Activated effector memory CD4-positive, alpha-beta T cell treated with anti-CD3 and anti-CD28 coated beads, Interleukin-2, amount 50 U/mL, for 16 hours (primary cell): ENCODE measurements at places on chromosomes 7 and 10.

DNA sequence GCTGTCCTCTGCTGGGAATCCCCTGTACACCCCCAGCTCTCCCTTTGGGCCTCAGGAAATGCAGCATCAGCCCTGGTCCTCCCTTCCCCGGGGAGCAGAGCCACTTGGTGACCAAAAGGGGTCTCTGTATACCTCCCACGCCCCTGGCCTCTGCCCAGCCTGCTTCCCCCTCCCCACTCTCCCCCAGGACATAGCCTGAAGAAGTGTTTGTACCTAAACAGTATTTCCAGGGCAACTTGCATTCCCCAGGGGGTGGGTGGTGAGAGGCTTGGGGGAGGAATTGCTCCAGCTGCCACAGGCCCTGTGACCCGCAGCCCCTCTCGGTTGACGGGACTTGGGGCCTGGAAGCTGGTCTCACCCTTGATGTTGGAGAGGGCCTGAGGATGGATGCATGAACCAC lies 39.3 kb downstream of the TMEM270 start:
- no peak for DNase-seq

DNA sequence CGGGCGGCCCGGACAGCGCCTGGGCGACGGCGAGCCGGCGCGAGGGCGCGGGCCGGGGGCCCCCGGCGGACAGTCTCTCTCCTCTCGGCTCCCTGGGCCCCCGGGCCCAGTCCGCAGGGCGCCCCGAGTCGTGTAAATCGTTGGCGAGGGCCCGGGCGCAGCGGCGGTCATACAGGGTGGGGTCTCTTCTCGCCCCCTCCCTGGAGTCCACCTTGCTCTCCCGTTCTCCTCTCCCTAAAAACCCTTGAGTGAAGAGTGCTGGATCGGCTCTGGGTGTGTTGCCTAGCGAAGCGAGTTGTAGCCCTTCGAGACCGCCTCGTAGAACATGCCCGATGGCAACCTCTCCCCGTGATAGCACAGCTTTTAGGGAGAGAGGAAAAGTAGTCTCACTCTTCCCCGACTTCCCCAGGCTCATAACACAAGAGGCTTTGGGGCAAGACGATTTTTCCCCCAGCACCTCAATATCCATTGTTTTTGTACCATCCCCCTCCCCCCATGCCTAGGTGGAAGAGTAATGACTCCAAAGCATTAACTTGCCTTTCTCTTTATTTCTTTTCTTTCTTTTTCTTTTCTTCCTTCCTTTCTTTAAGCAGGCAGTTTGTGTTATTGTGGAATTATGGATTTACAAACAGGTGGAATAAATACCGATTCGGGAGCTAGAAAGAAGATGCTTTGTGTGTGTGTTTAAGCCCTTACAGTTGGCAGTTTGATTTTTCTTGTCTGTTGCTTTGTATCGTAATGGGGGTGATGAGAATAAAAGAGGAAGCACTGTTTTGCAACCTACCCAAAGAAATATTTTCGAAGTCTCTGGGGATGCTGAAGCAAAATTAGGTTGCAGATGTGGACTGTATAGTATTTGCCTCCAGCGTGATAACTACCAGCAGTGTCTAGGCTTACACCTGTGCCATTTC lies 822 bp downstream of the SHOC2 start:
- peak; percentile 68 for DNase-seq

DNA sequence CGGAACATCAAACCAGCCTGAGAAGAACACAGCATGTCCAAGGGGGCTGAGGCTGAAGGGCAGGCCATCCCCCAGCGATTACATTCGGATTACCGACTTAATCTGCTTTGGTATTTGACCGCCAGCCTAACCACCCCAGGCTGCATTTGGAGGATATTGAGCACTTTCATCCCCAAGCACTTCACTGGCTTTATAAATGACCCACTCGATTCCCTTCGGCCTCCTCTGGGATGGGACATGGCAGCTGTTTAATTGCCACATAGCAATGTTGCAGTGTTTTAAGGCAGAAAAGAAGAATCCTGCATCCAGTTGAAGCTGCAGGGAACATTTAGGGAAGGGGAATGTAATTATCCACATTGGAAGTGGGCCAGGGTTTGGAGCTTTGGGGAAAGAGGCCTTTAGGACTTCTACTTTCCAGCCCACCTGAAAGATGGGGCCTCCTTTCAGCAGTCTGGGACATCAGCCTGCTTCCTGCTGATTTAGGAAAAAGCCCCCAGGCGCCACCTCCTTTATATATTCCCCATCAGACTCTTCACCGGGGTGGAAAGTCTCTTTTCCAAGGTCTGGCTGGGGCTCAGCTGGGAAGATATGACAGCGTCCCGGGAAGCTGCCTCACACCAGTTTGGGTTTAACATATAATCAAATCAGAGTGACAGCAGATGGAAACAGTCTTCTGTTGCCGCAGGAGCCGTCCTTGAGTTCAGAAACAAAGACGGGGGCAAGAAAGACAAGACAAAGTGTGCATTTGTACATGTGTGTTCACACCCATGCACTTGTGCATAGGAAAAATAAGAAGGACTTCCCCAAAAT lies 9.2 kb downstream of the DPCD start:
- DNase-seq = no peak

- DNase-seq = no peak
These were observed 45.6 kb upstream of the LRRC4 start for GRCh38 chr7:128076796-128077271.

- DNase-seq = no peak
These were observed 13.9 kb downstream of the VENTX start for GRCh38 chr10:133251388-133252222.

GRCh38 chr7:22566176-22566575 lies 66.2 kb upstream of the STEAP1B start:
- DNase-seq = no peak

- peak; percentile 61 for DNase-seq
These were observed 1.8 kb downstream of the GDI2 start for GRCh38 chr10:5811387-5811821.

- DNase-seq = no peak
These were observed 7.7 kb downstream of the CTBP2 start for GRCh38 chr10:125152450-125153368.

DNA sequence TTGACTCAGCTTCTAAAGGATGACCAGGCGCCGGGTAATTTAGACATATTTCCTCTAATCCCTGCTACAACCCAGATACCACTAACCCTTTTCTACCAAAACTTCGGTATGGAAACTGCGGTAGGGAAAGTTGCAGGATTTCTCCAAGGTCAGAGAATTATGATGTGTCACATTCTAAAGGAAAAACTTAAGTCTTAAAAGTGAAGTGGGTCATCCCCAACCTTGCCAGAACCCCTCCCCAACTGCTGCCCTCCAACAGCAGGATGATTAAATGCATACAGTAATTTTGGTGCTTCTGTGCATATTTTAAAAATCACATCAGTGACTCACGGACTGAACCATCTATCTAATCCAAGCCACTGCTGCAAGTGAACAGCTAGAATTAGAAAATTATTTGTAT lies 52.7 kb downstream of the GRB10 start:
- no peak for DNase-seq

GRCh38 chr10:9297580-9297979 lies 1243.1 kb downstream of the GATA3 start:
- DNase-seq = no peak

- no peak for DNase-seq
These were observed 16.9 kb downstream of the ZNF92 start for GRCh38 chr7:65390588-65390987.
